ENCODE measurements at places on chromosomes 7 and 10. TPM values are rescaled to one million over a fixed set of nuclear protein-coding genes. Genes with fewer than 3 reads are reported as not detected.

Gene ECD
- total RNA-seq, result 15.8 TPM

Gene LRRC17
- 2.3 TPM for total RNA-seq

Gene SLC16A9
- total RNA-seq, result 1.1 TPM

Gene MOGAT3
- total RNA-seq, result not detected

Gene ZNF92
- total RNA-seq, result 2.7 TPM

Gene LRRC61
- total RNA-seq, result 4.3 TPM

Gene SIRT1
- total RNA-seq, result 10.6 TPM

Gene PIP
- total RNA-seq, result not detected

DNA sequence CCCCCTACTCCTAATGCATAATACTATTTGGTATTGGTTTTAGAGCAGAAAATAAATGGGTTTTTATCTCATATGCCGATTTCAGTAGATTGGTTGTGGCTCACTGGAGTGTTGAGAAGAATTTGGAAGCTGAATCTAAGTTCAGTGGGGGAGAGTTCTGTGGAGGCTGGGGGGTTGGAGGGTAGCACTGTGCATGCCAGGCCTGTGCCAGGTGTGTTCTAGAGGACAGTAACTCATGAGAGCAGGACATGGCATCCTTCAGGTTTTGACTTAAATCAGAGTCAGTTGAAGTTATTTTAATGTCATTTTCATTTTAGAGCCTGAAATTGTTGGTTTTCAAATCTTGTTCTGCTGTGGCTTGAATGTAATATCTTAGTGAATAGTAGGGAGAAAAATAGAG lies 79.5 kb downstream of the EEPD1 start:
- DNase-seq, result no peak

DNA sequence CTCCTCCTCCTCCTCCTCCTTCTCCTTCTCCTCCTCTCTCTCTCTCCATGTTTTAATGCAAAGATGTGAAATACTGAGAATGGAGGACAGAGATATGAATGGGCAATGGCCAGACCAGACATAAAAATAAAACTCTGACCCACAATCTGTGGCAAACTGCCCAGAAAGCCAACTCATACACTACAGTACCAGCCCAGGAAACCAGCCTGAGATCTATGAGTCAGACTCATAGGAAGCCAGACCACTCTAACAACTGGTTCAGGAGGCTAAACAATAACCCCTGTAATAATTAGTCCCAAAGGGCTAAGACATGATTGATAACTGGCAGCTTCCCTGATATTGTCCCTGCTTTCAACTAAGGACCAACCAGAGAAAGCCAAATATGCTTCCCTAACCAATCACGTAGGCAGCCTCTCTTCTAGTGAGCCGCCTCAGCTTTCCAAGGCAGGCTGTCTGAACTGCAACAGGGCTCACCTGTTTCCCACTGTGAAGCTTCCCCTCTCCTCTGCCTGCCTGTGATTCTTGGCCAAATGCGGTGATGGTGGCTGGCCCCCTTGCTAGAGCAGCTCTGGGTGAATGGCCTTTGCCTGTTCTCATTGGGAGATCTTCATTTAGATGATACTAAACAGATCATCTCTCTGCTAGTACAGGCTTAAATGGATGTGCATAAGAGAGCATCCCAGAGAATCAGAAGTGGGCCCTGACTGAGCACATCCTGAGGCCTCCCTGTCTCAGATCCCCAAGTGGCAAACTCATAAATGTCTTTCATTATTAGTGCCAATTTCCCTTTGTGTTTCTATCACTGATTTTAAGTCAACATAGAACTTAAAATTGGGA lies 817.6 kb downstream of the TNS3 start:
- DNase-seq, result no peak

GRCh38 chr10:653991-654646 lies 35.3 kb downstream of the DIP2C start:
- DNase-seq, result no peak

DNA sequence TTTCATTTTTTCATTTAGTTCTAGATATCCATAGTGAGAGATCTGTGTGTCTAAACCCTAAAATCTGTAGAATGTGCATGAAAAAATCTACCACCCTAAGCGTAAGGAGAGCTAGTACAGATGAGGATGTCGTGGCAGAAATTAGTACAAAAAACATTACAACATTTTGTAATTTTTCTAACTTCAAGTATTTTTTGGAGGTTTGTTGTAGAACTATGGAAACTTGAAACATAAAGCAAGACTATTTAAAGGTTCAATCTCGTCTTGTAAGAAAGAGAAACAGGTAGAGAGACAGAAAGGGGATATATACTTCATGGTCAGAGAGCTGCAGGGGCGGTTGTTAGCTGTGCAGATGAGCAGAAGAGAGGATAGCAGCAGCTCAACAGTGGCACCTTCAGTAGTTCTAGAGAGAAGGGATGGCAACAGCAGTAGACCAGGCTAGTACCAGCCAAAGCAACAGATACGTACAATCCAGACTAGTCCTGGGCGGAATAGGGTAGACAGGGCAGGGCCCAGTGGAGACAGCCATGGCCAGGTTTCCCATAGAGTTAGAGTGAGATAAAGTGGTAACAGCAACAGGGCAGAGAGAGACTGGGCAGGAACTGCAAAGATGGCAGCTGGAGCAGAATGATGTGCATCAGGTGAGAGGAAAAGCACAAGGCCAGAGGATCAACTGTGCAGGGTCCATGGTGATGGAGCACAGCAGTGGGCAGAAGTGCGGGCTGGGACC lies 145.2 kb downstream of the FRMD4A start:
- DNase-seq, result no peak

DNA sequence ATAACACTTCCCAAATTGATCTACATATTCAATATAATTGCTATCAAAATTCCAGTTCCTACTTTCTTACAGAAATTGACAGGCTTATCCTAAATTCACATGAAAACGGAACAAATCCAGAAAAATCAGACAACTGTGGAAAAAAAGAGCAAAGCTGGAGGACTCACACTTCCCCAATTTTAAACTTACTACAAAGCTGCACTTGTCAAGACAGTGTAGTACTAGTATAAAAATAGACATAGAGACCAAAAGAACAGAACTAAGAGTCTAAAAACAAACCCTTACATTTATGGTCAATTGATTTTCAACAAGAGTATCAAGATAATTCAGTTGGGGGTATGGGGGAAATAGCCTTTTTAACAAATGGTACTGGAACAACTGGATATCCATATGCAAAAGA lies 27.5 kb downstream of the LMBR1 start:
- no peak for DNase-seq

GRCh38 chr7:121540138-121540537 lies 144.0 kb upstream of the FAM3C start:
- no peak for DNase-seq

DNA sequence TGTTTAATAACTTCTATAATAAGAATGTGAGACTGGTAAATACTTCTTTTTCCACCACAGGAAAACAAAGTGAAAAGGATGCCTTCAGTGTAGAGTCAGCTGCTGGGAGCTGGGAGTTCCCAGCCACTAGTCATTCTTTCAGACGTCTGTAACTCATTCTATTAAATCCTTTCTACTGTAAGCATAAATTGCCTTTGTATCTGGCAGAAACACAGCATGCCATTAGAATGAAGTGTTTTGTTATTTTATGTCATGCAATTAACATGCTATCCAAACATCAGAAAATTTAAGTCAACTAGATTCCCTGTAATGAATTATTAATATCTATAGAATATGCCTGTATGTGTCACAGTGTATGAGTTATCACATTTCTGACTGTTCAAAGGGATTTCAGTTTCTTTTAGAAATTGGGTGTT lies 14.3 kb downstream of the BPGM start:
- no peak for DNase-seq

DNA sequence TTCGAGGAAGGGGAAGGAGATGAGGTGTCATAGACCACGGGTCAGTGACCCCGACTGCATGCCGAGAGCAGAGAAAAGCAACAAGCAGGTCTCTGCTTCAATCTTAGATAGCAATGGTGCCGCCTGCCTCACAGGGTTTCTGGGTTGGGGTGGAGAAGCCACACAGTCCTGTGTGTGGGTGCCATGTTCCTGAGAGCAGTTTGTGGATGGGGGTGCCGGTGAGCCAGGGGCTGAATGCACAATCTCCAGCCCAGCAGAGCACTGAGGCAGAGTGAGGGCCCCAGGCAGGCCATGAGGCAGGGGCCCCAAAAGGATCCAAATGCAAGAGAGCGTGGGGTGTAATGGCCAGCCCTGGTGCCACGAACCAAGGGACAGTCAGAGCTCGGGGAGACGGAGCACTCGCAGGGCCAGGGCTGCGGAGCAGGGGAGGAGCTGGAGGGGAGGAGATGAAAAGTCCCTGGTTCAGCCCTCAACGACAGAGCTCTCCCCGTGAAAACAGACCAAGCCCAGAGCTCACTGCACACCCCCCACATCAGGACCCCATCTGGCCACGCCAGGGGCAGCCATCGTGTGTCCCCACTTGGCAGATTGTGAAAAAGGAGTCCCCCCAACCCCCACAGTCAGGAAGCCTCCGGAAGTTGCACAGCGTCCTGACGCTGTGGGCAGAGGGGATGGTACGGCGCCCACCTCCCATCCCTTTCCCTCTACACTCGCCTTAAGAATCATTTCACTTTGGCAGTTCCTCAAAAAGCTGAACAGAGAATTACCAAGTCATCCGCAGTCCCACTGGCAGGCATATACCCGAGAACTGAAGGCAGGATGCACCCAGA lies 19.9 kb downstream of the WDR86 start:
- DNase-seq, result peak; percentile 10

- DNase-seq, result no peak
Observed at GRCh38 chr10:52769966-52770365, 2.6 kb downstream of the MBL2 start.

DNA sequence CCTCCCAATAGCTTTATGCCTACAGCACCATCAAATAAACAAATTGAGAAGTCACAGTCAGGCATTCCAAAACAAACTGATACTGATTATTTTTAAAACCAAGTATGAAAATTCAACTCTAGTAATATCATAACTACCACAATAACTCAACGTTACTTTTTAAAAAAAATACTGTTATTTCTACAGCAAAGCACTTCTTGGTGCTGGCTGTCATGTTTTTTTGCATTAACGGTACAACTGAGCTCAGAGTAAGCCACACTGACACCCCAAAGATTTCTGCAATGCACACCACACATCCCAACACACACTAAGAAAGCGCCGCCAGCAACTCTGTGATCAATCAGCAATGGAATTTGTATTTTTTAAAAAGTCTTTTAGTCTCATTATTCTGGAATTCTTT lies 113.6 kb downstream of the RNF32 start:
- DNase-seq, result no peak

GRCh38 chr10:124686707-124687376 lies 57.3 kb downstream of the FAM53B start:
- peak; percentile 59 for DNase-seq

- DNase-seq, result no peak
Observed at GRCh38 chr7:136009488-136010079, 32.4 kb upstream of the MTPN start.

- DNase-seq, result no peak
Observed at GRCh38 chr7:138945821-138946220, 35.4 kb downstream of the KIAA1549 start.

GRCh38 chr10:50421026-50421719 lies 169.9 kb upstream of the ASAH2 start:
- DNase-seq, result no peak

- no peak for DNase-seq
Observed at GRCh38 chr7:158133515-158134271, 453.9 kb downstream of the PTPRN2 start.

DNA sequence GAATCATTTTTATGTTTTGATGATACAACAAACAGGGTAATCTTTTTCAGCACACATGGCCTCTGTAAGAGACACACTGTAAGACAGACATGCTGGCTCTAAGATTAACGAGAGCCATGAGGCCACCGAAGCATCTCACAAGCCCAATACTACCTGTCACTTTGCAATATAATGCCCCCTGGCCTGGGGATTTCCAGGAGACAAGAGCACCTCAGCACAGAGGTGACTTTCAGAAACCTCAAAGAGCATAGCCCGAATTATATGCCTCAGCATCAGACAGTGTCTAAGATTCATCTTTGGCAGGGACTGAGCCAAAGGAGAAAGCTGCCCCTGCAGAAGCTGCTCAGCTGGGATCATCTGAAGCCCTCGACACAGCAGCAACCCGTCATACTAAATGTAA lies 44.2 kb upstream of the TMEM213 start:
- DNase-seq, result no peak

- DNase-seq, result no peak
Observed at GRCh38 chr7:26959290-26959689, 94.9 kb upstream of the SKAP2 start.

DNA sequence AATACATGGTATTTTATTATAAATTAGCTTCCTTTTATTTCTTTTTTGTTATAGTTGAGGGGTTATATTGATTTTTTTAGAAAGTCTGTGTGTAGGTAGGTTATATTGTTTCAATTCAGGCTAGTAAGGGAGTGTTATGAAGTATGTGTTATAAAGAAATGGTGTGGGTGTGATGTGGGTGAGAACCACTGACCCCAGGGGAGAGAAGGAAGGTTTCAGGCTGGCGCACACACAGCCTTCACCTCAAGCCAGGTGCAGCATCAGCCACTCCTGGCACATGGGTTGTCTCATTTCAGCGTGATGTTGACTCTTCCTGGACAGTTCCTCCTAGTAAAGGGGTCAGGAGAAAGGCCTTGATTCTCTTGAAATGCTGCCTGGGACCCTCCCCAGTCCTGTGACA lies 291.3 kb downstream of the POU6F2 start:
- DNase-seq, result no peak

- no peak for DNase-seq
Observed at GRCh38 chr10:122786269-122786668, 59.4 kb downstream of the CUZD1 start.

- DNase-seq, result no peak
Observed at GRCh38 chr10:59870152-59870551, 36.2 kb downstream of the CCDC6 start.

DNA sequence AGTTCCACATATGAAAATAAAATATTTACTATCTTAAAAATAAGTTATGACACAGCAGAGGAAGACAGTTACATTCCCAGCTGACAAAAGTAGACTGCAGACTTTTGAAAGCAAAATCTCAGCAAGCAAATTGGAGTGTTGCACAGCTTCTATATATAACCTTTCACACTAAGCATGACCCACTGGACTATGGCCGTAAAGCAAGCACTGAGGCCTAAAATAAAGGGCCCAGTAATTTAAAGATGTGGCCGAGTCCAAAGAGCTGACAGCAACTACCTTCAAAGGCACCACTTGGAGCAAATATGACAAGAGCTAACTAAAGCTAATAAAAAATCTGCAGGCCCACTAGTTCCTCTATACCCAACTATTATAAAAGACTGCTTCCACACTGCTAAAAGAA lies 6.5 kb downstream of the GDI2 start:
- DNase-seq, result no peak
